GM23248 (cell line): ENCODE measurements at places on chromosomes 5 and 9.
A peak's percentile ranks its signal among the peaks of the same experiment; 100 is the strongest.

DNA sequence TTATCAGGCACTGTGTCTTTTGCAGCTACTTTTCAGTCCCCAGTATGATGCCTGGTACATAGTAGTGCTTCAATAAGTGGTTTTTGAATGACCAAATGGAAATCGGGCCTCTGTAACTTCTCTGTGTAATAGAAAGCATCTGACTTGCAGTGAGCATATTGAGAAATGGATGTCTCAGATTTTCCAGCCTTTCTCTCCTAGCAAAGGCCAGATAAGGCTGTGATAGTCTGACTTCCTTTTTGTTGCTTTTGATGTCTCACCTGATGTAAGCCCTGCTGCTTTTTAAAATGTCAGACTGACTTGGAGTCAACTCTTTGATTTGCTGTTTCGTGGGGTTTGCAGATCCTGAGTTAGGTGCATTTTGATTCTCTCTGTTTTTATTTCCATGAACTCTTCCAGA is 590.0 kb upstream of the ZNF608 start:
- H3K27me3 ChIP-seq, result no peaks in the 10 kb centered on the region
- no peak overlapping the region for H3K4me3 ChIP-seq
- H3K27ac ChIP-seq, result no peak overlapping the region
- peak; percentile 34 for DNase-seq
- H3K36me3 ChIP-seq, result no peaks in the 10 kb centered on the region
- H3K4me1 ChIP-seq, result no peaks in the 10 kb centered on the region; the same call in 1 of the 2 replicates

GRCh38 chr9:19800884-19801283 is 12.0 kb upstream of the SLC24A2 start:
- H3K27me3 ChIP-seq, result peaks cover 2% of the 10 kb centered on the region; the same call in 1 of the 2 replicates
- no peaks in the 10 kb centered on the region for H3K36me3 ChIP-seq
- no peak overlapping the region for H3K4me3 ChIP-seq
- H3K27ac ChIP-seq, result no peak overlapping the region

- DNase-seq, result no peak
- H3K4me1 ChIP-seq, result peaks cover 22% of the 10 kb centered on the region
- H3K36me3 ChIP-seq, result no peaks in the 10 kb centered on the region
- no peak overlapping the region for H3K27ac ChIP-seq
- no peak overlapping the region for H3K4me3 ChIP-seq
Measured at GRCh38 chr5:151703227-151703626, 16.5 kb upstream of the SPARC start.

GRCh38 chr5:142924135-142924883 is 154.1 kb downstream of the ARHGAP26 start:
- H3K4me1 ChIP-seq, result peaks cover 25% of the 10 kb centered on the region
- H3K27ac ChIP-seq, result no peak overlapping the region
- no peaks in the 10 kb centered on the region for H3K36me3 ChIP-seq
- H3K27me3 ChIP-seq, result no peaks in the 10 kb centered on the region
- no peak overlapping the region for H3K4me3 ChIP-seq
- peak; percentile 44 for DNase-seq

DNA sequence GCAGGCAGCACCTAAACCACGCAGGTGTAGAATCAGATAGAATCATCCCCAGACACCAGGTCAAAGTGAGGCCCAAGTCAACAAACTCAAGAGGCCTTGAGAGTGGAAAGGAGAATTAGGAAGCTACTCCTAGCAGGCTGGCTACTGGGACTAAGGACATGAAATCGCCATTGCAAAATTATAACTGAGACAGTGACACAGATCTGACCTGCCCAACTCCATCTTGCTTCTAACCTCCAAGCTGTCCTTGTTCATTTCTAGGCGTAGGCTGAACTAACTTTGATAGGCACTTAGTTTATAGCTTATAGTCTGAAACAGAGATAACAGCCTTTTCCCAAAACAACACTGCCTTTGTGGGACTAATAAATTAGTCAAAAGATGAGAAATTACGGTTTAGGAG is 52.8 kb downstream of the ACTL7B start:
- H3K27ac ChIP-seq, result no peak overlapping the region
- no peaks in the 10 kb centered on the region for H3K4me1 ChIP-seq
- H3K27me3 ChIP-seq, result peaks cover 18% of the 10 kb centered on the region
- no peak overlapping the region for H3K4me3 ChIP-seq

GRCh38 chr5:64074533-64074932 is 91.1 kb upstream of the RNF180 start:
- no peak overlapping the region for H3K4me3 ChIP-seq
- no peak overlapping the region for H3K27ac ChIP-seq
- H3K4me1 ChIP-seq, result no peaks in the 10 kb centered on the region
- DNase-seq, result peak; percentile 54
- H3K27me3 ChIP-seq, result no peaks in the 10 kb centered on the region
- no peaks in the 10 kb centered on the region for H3K36me3 ChIP-seq

- no peak overlapping the region for H3K4me3 ChIP-seq
- no peaks in the 10 kb centered on the region for H3K27me3 ChIP-seq
- no peak overlapping the region for H3K27ac ChIP-seq
Measured at GRCh38 chr9:85630676-85631075, 111.1 kb downstream of the AGTPBP1 start.

DNA sequence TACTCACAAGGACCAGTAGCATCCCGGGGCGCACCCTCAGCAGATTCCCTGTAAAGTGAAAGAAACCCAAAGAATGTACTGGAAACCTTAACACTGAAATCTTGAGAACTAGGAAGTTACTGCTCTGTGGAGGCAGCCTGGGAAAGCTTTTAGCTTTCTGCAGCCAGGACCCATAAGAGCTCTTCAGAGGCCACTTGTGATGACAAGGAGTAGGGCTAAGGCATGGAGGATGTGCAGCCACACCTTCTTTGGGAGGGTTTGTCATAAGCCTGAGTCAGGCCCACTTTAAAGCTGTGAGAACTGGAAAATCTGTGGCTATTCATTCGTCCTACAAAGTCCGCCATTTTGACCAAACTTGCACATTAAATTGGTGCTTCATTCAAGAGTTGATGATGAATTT is 291.1 kb upstream of the TLE4 start:
- H3K27me3 ChIP-seq, result no peaks in the 10 kb centered on the region
- no peak overlapping the region for H3K4me3 ChIP-seq
- H3K4me1 ChIP-seq, result no peaks in the 10 kb centered on the region
- no peak overlapping the region for H3K27ac ChIP-seq
- DNase-seq, result peak; percentile 5
